Renal cortex interstitium (tissue), 15 donors: ENCODE measurements at places on chromosomes 3 and 15.

- no peak for DNase-seq
These were observed 85.6 kb downstream of the MYLK start for GRCh38 chr3:123798550-123798949.

GRCh38 chr3:129793942-129794310 is 99.6 kb downstream of the TMCC1 start:
- DNase-seq = no peak

GRCh38 chr3:114874522-114874971 is 272.5 kb downstream of the ZBTB20 start:
- no peak for DNase-seq

GRCh38 chr15:54017959-54018358 is 39.7 kb downstream of the UNC13C start:
- DNase-seq = no peak

DNA sequence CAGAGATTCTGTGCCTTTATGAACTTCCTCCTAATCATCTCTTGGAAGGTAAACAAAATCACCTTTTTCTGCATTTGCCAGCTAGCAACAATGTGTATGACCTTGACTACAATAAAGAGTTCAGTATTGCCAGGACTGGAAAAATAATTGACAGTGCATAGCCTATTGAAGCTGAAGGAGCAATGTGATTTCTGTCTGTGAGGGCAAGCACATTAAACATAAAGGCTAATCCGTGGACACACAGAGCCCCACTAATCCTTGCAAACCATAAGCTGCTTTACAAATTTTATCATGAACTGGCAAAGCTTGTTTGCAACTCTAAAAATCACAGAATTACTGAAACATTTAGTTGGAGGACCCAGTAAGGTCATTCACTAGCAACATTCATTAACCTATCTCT is 563.8 kb downstream of the PYDC2 start:
- DNase-seq = no peak

DNA sequence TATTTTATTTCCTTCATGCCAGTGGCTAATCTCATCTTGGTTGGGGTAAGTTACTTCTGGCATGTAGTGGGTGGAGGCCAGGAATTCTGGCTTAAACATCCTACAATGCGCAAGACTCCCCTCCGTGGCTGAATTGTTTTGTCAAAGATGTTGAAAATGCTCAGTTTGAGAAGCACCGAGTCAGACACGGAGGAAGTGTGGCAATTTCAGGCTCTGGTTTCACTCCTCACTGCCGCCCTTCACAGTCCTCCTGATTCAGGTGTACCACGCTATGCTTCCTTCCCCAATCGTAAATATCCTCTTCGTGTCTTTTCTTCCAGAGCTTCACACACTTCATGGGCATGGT is 150.7 kb downstream of the OPA1 start:
- no peak for DNase-seq

DNA sequence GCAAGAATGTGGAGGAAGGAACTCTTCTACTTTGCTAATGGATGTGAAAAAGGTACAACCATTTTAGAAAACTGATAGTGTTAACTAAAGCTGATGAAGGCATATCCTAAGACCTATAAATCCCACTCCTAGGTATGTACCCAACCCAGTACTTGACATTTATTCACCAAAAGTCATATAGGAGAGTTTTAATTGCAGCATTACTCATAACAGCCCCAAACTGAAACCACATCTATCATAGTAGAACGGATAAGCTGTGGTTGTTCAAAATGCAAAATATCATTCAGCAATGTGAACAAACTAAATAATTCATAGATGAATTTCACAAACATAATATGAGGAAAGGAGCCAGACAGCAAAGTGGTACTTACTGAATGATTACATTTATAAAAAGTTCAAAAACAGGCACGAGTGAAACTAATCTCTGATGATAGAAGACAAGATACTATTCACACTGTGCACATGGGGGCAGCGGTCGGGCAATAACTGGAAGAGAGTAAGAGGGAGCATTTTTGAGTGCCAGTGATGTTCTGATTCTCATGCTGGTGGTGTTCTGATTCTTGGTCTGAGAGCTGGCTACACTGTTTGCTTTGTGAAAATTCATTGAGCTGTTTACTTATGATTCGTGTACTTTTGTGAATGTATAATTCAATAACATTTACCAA is 34.3 kb downstream of the GOLIM4 start:
- DNase-seq = no peak

- no peak for DNase-seq
These were observed 38.3 kb downstream of the SLC6A6 start for GRCh38 chr3:14440531-14441239.

DNA sequence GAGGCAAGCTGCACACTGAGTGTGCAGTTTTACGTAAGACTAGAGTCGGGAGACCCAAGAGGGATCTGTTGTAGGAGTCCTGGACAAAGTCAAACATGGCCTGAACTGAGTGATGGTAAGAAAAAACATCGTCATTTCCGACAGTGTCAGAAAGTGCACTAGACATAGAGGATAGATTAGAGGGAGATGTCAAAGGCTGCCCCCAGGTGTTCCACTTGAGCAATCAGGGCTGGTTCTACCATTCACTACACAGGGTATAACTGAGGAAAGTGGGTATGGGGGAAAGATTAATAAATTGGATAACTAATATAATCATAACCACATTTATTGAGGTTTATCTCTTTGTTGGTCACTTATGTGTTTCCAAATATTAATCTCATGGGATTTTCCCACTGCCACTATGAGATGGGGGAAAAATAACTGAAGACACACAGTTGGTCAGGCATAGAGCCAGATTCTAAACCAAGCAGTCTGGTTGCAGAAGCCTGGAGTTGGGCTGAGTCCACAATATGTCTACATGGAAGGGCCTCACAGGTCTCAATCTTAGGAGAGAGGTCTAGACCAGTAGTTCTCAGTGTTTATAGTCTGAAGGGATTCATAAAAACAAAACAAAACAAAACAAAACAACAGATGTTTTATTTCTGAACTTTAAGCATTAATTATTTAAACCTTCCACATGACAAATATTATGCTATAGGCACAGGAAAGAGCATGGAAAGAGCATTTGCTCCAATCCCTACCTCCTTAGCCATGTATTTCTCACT is 766.5 kb downstream of the NTRK3 start:
- DNase-seq = no peak

GRCh38 chr15:69998541-69999391 is 99.0 kb downstream of the TLE3 start:
- DNase-seq = no peak

DNA sequence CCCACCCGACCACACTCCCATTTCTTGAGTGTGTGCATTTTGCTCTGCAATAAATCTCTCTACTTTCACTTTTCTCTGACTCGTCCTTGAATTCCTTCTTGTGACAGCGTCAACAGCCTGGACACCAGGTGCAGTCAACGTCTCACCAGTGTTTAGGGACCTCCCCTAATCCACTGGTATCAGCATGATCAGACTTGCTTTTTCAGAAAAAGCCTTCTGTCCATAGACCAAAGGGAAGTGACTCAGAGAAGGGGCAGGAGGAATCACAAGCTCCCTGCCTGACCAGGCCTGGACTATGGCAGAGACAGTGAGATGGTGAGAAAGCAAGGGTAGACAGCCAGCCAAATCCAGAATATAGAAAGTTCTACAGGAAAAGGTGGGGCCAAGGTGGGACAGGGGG is 15.5 kb downstream of the CCR5 start:
- DNase-seq = no peak

- no peak for DNase-seq
These were observed 12.6 kb upstream of the RPS17 start for GRCh38 chr15:82552861-82553260.

DNA sequence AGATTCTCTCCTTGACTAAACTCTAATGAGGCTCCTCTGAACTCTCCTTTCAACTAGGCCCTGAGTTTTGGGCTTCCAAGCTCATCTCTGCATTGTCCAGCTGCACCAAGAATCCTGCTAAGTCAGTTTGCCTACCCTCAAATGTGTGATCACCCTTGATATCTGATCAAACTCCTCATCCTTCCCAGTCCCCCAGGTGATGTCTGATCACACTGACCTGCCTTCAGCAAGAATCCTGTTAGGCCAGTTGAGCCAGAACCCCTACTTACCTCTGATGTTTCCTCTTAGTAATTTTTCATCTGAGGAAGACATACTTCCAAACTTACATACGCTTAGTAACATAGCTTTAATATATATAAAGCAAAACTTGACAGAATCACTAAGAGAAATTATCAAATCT is 28.8 kb downstream of the SUMF1 start:
- no peak for DNase-seq

DNA sequence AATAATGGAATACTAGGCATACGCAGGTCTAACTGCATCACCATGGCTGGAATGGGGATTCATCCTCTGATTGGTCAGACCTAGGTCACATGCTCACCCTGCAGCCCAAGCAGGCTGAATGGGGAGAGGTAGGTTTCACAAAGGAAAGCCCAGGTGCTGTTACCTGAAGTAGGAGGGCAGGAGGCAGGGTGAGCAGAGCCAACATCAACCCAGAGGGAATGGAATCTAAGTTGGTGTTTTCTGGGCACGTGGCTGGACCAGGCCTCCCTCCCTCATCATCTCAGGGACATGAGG is 6.7 kb upstream of the H1-8 start:
- DNase-seq = no peak

DNA sequence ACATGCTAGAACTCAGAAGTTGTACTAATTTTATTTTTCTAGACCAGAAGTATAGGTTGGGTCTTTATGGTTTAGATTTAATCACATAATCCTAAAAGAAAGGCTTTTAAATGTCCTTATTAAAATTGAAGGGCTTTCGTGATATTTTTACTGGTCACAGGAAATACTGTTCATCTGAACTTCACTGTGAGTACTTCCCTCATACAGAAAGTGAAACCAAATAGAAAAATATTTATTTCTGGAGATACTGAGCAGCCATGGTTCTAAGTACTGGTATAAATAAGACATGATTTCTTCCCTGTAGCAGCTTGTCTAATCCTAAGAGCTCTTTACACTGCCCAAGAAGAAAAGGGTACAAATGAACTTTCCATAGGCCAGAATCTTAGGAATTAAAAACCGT is 2.0 kb downstream of the SNRK start:
- no peak for DNase-seq

- no peak for DNase-seq
These were observed 8.7 kb downstream of the DAZL start for GRCh38 chr3:16596352-16597032.

GRCh38 chr3:137020315-137020714 is 62.5 kb downstream of the IL20RB start:
- DNase-seq = no peak

- DNase-seq = peak; percentile 34
These were observed 83.9 kb upstream of the PLXND1 start for GRCh38 chr3:129690406-129690805.

DNA sequence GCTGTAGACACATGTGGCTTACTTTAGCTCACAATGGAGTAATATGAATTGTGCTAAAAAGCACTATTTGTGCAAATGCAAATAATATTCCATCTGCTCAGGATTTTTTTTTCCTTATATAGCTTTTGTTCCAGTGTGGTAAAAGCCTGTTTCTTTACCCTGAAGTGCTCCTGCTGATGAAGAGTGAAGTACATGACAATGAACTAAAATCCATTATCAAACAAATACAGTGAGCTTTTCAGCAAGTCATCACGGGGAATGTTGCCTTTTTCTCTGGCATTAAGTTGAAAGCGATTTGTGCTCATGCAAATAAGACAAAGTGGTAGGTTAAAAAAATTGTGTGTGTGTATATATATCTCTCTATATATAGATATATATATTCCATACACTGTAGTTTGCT is 28.6 kb upstream of the CCDC39 start:
- DNase-seq = no peak

DNA sequence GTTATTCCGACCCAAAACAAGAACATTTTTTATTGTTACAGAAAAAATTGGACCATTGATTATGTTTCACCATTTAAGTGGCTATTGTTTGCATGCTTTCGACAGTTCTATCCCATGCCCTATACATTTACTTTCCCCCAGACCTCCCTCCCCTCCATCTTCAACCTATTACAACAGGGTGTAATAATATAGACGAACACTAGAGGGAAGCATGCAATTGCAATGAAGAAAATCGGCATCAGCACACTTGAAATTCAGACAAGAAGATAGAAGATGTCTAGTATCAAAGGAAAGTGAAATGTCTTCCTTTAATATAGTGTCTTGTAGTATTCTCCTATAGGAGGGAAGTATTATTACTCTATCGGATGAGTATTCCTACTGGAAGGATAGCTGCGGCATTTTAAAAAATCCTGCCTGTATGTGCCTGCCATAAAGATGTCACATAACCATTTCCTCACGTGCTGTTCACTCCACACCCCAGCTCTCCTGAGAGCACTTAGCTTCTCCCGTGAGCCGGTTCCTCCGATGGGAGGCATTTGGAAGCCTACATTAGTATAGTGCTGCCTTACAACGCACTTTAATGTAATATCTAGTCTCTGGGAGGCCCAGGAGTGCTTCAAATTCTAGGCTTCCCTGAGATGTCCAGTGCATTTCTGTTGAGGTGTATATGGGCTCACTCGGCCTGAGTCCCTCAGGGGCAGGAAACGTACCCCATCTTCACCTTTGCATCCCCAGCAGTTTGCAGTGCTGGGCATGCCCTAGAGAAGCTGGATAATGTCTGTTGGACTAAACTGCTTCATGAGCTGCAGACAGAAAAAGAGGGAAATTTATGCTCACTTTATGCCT is 17.8 kb upstream of the ERICH6 start:
- peak; percentile 48 for DNase-seq

GRCh38 chr3:69161587-69162307 is 39.4 kb upstream of the LMOD3 start:
- DNase-seq = peak; percentile 13

GRCh38 chr15:67106764-67107013 is 41.3 kb downstream of the SMAD3 start:
- no peak for DNase-seq

GRCh38 chr15:70964058-70964457 is 71.4 kb downstream of the LRRC49 start:
- no peak for DNase-seq

DNA sequence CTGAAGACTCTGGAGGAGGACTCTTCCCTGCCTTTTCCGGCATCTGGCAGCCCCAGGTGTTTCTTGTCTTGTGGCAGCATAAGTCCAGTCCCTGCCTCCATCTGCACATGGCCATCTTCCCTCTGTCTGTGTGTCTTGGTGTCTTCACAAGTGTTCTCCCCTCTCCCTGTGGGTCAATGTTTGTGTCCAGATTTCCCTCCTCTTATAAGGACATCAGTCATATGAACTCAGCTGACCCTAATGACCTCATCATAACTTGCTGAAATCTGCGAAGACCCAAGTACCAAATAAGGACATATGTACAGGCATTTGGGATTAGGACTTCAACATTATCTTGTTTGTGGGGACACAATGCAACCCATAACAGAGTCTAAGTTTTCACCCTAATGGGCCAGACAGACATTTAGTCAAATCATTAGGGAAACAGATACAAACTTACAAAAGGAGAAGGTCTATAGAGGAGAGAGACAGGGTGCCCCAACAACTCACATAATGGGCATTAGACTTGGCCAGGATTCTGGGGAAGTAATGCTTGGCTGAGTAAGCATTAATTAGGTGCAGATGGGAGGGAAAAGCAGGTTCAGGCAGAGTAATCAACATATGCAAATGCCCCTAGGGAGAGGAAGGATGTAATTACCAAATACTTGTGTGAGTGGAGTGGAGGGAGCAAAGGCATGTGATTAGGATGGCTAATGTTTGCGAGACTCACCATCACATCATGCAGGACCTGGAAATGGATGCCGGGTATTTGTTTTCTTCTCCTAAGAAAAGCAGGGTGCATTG is 372.8 kb upstream of the TBL1XR1 start:
- no peak for DNase-seq

GRCh38 chr3:64489361-64490044 is 198.3 kb downstream of the ADAMTS9 start:
- peak; percentile 79 for DNase-seq
